ENCODE measurements at places on chromosomes 3 and 15.

GRCh38 chr3:4722103-4722502 is 229.0 kb downstream of the ITPR1 start:
- peak; percentile 82 for DNase-seq

GRCh38 chr3:111666041-111666735 is 71.0 kb upstream of the ZBED2 start:
- no peak for DNase-seq

DNA sequence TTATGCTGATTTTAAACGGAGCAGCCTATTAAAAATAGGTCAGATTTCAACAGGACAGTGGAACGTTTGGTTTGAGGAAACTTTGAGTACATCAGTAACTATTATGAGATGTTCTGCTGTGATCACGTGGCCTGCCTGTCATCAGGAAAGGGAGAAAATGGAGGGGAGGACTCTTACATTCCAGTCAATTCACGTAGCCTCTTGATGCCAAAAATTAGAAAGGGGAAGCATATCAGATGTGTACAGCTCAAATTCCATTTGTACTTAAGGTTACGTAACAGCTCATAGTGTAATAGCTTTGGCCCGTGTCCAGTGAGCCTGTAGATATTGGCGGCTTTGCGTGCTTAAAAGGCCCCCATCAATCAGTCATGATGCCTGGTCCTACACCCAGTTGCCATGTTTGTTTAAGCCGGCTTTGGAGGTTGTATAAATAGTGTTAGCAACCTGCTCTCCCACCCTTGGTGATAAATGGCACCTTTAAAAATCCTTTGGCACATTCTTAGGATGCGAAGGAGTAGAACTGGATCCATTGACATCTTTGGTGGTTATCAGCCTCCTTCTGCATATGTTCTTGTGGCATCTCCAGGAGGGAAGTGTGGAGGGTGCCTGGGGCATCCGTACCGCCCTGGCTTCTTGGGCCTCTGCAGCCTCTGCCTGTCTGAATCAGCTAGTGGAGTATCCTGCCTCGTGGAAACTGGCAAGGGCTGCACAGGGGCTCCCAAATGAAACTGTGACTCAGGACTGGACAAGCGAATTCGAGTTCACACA is 163.9 kb downstream of the THSD4 start:
- DNase-seq = peak; percentile 98

DNA sequence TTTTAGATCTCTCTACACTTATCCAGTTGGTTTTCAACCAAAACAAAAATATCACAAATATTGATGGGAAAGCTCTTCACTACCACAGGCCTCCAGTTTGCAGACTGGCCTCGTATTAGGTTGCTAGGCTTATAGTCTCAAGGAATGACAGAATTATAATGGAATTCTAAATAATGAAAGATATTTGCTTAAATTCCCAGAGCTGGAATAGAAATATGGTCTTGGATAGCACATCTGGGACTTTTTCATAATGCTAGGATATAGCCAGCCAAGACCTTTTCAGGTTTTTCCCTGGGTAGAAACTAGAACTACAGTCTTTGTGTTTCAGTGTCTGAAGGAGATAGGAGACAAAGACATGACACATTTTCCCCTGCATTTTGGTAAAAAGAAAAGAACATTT is 121.9 kb upstream of the STAC start:
- no peak for DNase-seq

GRCh38 chr3:58623961-58624360 is 42.6 kb downstream of the FAM3D start:
- no peak for DNase-seq

DNA sequence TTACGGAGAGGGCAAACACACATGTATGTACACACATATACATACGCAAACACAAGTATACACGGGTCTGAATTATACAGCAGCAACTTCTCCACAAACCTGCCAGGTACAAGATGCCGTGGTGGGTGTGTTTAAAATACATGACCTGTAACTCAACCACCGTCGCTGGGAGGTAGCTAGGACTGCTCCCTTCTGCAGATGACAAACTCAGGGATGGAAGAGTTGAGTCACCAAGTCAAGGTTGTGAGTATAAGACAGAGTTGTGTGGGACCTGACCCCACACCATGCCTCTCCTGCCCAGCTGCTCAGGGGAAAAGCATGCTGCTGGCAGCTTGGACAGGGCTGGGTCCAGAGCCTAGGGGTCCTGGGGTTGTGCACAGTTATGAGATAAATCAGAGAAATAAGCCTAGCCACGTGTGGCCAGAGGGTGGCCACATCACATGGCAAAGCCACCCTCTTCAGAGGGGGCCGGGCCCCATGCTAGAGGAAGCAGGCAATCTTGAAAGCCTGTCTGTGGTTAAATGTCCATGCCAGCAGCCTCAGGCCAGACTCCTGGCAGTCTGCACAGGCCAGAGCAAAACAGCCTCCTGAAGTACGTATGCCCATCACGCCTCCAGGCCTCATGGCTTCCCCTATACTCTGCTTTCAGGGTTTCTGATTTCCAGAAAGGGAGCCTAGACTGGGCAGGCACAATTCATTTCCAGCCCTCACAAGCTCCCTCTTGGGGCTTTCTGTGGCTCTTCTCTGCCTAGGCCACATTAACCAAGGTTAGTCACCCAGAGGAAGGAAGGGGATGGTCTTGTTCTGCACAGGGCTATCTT is 107.7 kb upstream of the RPL32 start:
- DNase-seq = peak; percentile 33

DNA sequence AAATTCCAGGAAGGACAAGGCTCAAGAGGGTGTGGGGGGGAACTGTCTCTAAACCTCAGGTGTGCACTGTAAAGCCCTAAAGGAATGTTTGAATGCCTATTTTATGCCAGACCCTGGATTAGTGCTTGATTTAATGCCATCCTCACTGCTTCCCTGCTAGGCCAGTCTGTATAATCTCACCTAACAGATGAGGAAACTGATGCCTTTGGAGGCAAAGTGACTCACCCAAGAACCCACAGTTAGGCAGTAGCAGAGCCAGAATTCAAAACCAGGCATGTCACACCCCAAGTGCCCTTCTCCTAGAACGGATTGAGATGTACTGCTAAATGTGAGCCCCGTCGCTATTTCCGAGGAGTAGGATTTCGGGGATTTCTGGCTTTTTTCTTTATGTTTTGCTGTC is 7.8 kb downstream of the CAMK1 start:
- no peak for DNase-seq

- no peak for DNase-seq
Observed at GRCh38 chr15:60554494-60554893, 75.6 kb upstream of the ICE2 start.

- peak; percentile 90 for DNase-seq
Observed at GRCh38 chr3:112391648-112392047, 58.7 kb downstream of the CD200 start.

- no peak for DNase-seq
Observed at GRCh38 chr3:2456788-2457187, 358.1 kb downstream of the CNTN4 start.

- peak; percentile 95 for DNase-seq
Observed at GRCh38 chr3:21718161-21718765, 32.7 kb downstream of the ZNF385D start.

GRCh38 chr3:51959651-51960050 is 4.5 kb downstream of the GPR62 start:
- DNase-seq = no peak

GRCh38 chr15:53549697-53550305 is 209.7 kb downstream of the WDR72 start:
- no peak for DNase-seq

- DNase-seq = no peak
Observed at GRCh38 chr15:58049520-58050227, 15.8 kb downstream of the ALDH1A2 start.

DNA sequence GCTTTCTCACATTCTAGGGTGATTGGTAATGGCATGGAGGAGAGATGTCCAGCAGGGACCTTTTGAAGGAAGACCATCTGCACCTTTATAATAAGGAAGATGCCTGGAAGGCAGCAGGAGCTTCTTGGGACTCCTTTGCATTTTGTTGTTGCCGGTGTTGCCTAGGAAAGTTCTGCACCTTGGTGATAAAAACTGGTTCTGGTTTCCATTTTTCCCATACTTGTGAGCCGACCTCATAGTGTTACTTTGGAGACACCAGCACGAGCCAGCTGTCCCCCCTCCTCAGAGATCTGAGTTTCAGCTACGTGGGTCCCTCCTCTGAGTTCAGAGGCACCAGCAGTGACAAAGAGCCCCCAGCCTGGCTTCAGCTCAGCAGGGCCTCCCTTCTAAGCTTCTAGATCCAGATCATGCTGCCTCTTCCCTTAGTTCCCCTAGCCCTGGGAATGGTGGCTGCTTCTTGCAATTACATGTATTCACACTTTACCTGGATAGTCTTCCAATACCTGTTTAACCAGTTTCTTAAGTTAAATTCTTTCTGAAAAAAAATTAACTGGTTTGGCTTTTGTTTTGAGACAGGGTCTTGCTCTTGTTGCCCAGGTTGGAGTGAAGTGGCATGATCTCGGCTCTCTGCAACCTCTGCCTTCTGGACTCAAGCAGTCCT is 18.0 kb upstream of the FSTL1 start:
- no peak for DNase-seq

DNA sequence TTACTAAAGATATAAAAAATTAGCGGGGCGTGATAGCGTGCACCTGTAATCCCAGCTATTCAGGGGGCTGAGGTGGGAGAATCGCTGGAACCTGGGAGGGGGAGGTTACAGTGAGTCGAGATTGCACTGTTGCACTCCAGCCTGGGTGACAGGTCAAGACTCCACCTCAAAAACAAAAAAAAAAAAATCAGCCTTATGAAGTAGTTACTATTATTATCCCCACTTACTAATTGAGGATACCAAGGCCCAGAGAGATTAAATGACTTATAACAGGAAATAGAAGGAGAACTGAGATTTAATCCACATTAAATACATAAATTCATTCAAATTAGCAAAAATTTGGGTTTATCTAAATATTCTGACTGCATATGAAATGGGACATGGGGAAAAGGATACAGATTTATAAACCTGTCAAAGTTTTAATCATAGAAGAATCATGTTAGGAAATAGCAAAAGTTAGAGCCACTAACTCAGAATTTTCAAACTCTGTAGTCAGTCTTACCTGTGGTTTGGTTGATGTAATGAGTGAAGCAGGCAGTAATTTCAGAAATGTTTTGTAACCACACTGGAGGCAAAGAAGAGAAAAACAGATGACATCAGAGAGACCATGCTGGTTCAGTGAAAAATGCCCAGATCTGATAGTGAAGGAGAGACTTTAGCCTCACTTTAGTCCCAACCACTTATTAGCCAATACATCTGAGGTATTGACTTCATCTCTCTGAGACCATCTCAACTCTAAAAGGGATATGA is 25.0 kb upstream of the ACAP2 start:
- peak; percentile 31 for DNase-seq

GRCh38 chr3:177516158-177517011 is 319.1 kb upstream of the TBL1XR1 start:
- DNase-seq = peak; percentile 97

DNA sequence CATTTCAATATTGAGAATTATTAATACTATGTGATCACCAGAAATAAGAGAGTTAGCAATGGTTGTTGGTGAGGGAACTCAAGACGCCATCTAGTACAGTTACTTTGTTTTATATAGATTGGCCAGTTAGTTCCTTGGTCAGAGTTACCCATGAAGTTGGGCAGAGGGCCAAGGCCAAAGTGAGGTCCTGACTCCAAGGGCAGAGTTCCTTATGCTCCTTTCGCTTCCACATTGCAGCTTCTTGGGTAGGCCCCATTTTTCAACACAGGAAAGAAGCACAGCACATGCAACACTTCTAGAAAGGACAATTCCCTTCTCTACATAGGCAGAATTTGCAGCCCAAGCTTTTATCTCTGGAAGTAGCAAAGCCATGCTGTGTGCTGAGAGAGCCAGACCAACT is 178.6 kb downstream of the KCNAB1 start:
- no peak for DNase-seq

- DNase-seq = no peak
Observed at GRCh38 chr3:126679831-126680666, 24.0 kb upstream of the CHCHD6 start.

DNA sequence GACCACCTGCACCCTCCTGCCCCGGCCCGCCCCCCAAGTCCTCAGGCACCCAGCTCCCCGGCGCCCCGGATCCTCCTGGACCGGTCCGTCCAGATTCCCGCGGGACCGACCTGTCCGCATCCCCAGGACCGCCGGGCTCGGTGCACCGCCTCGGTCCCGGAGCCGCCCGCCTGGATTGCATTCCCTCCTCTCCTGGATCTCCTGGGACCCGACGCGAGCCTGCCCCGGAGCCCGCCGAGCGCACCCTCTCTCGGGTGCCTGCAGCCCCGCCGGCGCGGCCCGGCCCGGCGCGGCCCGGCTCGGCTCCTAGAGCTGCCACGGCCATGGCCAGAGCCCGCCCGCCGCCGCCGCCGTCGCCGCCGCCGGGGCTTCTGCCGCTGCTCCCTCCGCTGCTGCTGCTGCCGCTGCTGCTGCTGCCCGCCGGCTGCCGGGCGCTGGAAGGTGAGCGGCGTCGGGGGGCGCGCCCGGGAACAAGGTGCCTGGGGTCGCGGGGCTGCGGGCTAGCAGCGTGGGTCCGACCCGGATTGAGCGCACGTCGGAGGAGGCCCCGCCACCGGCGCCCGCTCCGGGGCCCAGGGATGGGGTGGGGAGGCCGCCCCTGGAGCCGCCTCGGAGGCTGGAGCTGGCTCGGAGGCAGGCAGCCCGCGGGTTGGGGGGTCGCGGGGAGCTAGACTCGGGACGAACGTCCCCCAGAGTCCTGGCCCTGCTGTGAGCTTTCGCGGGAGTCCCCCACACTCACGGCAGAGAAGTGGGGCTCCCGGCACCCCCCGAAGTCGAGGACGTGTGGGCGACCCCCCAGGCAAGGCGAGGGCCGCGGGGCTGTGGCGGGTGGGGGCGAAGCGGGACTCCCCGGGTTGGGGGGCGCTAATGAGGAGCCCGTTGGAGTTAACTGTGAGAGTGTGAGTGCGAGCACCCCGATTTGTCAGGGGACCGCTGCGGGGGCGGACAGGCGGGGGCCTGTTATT is 610 bp downstream of the EPHB3 start:
- DNase-seq = no peak

DNA sequence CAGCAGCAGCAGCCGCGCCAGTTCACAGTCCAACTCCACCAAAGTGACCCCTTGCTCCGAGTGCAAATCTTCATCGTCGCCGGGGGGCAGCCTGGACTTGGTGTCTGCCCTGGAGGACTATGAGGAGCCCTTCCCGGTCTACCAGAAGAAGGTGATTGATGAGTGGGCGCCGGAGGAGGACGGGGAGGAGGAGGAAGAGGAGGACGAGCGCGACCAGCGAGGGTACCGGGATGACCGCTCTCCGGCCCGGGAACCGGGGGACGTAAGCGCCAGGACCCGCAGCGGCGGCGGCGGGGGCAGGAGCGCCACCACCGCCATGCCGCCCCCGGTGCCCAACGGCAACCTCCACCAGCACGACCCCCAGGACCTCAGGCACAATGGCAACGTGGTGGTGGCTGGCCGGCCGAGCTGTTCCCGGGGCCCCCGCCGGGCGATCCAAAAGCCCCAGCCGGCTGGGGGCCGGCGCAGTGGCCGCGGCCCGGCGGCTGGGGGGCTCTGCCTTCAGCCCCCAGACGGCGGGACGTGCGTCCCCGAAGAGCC is 224.1 kb upstream of the IL12A start:
- DNase-seq = no peak
